ENCODE measurements at places on chromosomes 16 and 17.

- no peaks in the 10 kb centered on the region for H3K36me3 ChIP-seq
- H3K27me3 ChIP-seq = no peaks in the 10 kb centered on the region
- DNase-seq = no peak
- H3K4me3 ChIP-seq = no peak overlapping the region
Measured at GRCh38 chr17:42270170-42270535, 6.0 kb downstream of the STAT5B start.

DNA sequence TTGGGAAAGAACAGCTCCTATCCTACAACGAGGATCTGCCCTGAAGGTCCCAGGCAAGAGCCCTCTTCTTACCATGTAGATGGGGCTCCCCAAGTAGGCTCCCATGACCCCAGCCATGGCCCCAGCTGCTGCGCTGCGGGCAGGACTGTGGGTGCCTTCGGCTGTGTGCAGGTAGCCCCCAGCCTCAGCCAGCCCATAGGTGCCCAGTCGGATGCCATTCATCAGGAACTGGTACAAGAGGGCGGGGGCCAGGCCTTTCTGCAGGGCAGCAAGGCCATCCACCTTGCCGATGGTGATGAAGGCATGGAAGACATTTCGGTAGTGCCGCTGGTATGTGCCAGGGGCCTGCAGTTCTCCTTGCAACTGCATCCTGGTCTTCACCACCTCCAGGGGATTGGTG lies 839 bp downstream of the SLC25A35 start:
- no peaks in the 10 kb centered on the region for H3K27me3 ChIP-seq
- H3K27ac ChIP-seq = peak overlapping the region; percentile 86
- H3K36me3 ChIP-seq = peaks cover 3% of the 10 kb centered on the region
- H3K4me1 ChIP-seq = peaks cover 42% of the 10 kb centered on the region
- DNase-seq = no peak

DNA sequence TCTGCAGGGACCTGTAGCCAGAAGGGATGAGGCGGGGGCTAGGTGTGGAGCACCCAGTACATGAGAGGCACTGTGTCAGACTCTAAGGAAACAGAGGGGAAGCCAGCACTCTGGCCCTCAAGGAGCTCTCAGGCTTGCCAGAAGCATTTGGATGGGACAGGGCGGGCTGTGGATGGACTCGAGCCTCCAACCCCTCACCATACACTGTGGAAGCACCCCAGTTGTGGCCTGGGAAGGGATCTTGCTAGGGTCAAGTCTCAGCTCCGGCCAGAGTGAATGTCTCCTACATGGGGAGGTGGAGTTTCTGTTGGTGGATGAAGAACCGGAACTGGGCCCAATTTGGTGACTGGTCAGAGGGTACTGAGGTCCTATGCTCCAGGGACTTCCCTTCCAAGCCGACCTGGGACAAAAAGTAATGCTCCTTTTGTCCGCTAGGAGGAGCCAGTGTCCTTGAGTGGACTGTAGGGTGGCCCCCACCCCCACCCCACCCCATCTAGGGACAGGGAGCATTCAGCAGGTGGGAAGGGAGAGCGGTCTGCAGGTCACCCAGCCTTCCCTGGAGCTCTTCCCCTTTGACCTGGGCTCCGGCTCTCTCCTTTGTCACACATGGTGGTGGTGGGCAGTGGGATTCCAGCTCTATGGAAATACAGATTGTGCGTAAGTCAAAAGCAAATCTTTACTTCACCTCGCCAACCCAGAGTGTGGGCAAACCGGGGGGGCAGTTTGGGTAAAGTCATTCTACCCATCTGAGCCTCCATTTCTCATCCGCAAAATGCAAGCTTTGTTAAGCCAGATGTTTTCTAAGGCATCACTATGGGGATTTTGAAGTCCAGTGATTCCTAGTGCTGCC lies 20.4 kb upstream of the PHB1 start:
- peaks cover 26% of the 10 kb centered on the region for H3K27me3 ChIP-seq
- no peaks in the 10 kb centered on the region for H3K36me3 ChIP-seq
- peak overlapping the region; percentile 72 for H3K27ac ChIP-seq
- peak overlapping the region; percentile 1 for H3K4me3 ChIP-seq

DNA sequence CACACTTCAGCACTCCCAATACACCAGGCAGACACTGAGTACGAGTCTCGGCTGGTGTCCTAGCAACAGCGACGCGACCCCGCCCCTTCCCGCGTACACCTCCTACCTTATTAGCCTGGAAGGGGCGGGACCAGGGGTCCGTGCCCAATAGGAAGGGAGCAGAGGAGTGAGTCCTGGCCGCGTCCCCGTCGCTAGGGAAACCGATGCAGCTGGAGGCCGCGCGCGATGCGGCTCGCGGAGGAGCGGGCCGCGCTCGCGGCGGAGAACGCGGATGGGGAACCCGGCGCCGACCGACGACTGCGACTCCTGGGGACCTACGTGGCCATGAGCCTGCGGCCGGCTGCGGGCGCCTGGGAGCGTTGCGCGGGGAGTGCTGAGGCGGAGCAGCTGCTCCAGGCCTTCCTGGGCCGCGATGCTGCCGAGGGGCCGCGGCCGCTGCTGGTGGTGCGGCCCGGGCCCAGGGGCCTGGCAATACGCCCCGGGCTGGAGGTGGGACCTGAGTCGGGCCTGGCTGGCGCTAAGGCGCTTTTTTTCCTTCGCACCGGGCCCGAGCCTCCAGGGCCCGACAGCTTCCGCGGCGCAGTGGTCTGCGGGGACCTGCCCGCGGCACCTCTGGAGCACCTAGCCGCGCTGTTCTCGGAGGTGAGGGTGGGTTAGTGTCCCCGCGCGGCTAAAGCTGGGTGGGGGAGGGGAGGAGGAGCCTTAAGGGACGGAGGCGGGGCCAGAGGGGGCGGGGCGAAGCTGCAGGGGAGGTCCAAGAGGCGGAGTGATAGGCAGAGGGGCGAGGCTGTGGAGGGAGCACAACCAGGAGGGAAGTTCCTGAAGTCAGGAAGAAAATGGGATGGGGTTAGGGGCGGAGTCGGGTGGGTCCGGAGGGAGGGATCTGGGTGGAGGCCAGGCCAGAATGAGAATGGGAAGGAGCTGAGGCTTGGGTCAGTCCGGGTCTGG lies at the start of gene DNAH9:
Gene DNAH9 (plus strand): TSS at position 197 of the 948 bp plus-strand sequence. CDS start 29 bp downstream, at position 226.
- peak within 1 kb of the TSS; percentile 84 for H3K4me3 ChIP-seq
- DNase-seq = peak; percentile 92
- peaks cover 21% of the 10 kb centered on the region for H3K27me3 ChIP-seq
- no peaks in the 10 kb centered on the region for H3K36me3 ChIP-seq
- no peak within 1 kb of the TSS for H3K27ac ChIP-seq

GRCh38 chr16:31397701-31398100 lies 4.6 kb downstream of the ITGAD start:
- no peaks in the 10 kb centered on the region for H3K36me3 ChIP-seq
- no peaks in the 10 kb centered on the region for H3K27me3 ChIP-seq
- no peaks in the 10 kb centered on the region for H3K4me1 ChIP-seq
- peak overlapping the region; percentile 19 for H3K27ac ChIP-seq
- DNase-seq = no peak

DNA sequence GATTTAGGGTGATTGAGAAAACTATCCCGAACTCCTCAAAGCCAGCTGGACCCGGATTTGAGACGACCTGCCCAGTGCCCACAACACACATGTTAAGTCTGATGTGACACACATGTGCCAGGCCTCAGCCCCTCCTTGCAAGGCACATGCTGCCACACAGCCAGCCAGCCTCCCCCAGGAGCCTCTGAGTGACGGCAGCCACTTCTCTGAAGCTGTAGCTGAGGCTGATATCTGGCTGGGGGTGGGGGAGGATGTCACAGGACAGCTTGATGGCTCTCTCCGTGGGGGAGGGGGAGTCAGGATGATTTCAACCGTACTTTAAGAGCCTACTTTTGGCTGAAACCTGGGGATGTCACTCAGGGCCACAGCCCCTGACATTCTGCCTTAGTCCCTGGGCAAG lies 40.9 kb downstream of the SRCIN1 start:
- H3K27me3 ChIP-seq = peaks cover 86% of the 10 kb centered on the region
- H3K27ac ChIP-seq = no peak overlapping the region
- peaks cover 37% of the 10 kb centered on the region for H3K4me1 ChIP-seq
- no peak for DNase-seq

DNA sequence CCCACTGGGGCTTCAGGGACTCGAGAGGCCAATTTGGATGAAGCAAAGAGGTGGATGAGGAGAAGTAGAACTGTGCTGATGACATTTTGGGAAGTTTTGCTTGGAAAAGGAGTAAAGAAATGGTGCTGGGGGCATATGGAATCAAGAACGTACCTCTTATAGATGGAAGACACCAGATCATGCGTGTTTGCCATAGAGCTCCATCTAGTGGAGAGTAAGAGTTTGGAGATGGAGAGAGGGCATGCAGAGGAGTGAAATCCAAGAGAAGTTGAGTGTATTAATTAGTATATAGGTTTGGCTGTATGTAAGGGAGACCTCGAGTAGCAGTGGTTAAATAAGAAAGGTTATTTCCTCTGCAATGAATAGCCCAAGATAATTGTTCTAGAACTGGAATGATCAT lies 56.0 kb downstream of the SHISA6 start:
- H3K4me3 ChIP-seq = no peak overlapping the region
- peaks cover 7% of the 10 kb centered on the region for H3K27me3 ChIP-seq
- no peaks in the 10 kb centered on the region for H3K4me1 ChIP-seq
- no peak for DNase-seq
- no peaks in the 10 kb centered on the region for H3K36me3 ChIP-seq

DNA sequence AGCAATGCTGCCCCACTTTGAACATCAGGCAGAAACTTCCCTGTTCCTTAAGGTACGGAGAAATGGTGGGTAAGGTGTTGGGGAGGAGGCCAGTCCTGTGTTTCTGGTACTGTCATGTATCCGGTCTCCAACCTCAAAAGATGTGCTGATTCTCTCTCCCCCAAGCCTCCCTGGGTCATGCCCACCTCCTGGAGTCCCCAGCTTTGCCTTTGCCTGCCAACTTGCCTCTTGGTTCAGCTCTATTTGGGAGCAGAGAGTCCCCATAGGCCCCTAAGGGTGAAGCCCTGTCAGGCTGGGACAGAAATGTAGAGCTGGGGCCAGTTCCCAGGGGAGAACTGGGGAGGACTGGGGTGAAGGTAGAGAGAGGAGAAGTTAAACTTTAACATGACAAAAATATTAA lies 1.6 kb upstream of the TBX21 start:
- DNase-seq = no peak
- no peak overlapping the region for H3K4me3 ChIP-seq
- peaks cover 82% of the 10 kb centered on the region for H3K27me3 ChIP-seq
- H3K27ac ChIP-seq = no peak overlapping the region

DNA sequence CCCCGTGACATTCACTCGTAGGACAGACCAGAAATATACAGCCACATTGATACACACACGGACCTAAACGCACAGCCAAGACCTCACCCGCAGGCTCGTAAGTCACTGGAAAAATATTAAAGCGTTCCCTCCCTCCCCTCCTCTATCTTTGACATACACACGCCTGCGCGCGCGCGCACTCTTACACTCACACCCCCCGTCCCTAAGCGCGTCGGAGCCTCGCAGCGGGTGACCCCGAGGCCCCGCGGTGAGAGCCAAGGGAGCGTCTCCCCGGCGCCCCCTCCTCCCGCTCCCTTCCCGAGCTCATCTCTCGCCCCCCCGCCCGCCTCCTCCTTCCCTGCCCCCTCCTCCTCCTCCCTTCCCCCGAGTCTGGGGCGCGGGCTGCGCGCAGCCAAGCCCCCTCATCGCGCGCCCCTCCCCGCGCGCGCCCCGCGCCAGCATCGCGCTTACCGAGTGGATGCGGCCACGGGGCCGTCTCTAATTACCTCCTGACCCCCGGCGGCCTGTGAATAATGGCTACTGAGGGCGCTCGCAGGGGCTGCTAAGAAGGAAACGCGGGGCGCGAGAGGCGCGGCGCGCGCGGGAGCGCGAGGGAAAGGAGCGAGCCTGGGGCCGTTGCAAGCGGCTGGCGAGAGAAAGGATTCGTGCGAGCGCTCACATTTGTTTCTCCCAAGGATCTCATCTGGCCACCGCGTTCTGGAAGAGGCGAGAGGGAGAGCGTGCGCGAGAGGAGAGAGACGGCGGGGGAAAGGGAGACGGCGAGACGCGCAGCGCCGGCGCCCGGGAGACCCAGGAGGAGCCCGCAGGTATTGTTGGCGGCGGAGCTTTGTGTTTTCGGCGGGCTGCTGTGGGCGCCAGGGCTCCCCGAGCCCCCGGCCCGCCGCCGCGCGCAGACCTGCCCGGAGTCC lies 42.4 kb downstream of the RAI1 start:
- H3K27ac ChIP-seq = peak overlapping the region; percentile 91
- no peaks in the 10 kb centered on the region for H3K36me3 ChIP-seq
- peak overlapping the region; percentile 96 for H3K4me3 ChIP-seq
- peaks cover 71% of the 10 kb centered on the region for H3K4me1 ChIP-seq
- peak; percentile 43 for DNase-seq

DNA sequence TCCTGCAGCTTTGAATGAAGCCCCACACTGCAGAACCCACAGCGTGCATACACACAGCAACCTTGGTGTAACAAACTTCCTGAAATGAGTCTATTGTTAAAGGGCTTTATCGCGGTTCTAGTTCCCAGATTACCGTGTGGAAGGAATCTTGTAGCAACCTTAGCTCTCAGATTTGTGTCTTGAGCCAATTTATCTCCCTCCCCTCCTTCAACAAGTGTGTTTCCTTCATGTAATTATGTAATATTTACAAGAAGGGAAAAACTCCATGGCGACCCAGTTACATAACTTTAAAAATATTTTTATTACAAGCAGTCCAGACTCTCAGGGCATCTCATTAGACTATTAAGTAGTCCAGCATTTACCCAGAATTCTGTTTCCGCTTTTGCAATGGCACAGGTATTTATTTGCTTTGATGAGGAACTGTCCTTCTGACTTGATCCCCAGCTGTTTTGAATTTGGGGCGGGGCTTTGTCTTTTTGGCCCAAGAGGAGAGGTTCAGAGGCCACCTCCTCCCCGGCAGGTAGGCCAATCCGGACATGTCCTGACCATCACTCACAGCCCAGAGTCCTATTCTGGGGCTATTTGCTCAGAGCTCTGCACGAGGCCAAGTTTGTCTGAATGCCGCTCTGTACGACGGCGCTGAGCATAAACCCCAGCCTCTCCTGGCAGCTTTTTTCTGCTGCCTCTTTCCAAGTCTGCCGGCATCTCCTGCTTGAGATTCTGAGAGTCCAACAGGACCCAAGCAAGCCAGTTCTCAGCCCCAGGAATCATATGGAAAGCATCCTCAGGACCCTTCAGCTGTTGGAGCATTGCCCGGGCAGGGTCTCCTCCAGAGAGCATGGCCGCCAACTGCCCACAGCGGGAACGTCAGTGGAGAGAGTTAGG lies 35.6 kb downstream of the CLEC16A start:
- no peak overlapping the region for H3K4me3 ChIP-seq
- no peak for DNase-seq
- H3K27ac ChIP-seq = peak overlapping the region; percentile 96
- peaks cover 31% of the 10 kb centered on the region for H3K4me1 ChIP-seq

GRCh38 chr17:27928587-27928986 lies 35.4 kb upstream of the LYRM9 start:
- no peaks in the 10 kb centered on the region for H3K36me3 ChIP-seq
- no peak overlapping the region for H3K27ac ChIP-seq
- DNase-seq = no peak
- H3K4me1 ChIP-seq = no peaks in the 10 kb centered on the region

DNA sequence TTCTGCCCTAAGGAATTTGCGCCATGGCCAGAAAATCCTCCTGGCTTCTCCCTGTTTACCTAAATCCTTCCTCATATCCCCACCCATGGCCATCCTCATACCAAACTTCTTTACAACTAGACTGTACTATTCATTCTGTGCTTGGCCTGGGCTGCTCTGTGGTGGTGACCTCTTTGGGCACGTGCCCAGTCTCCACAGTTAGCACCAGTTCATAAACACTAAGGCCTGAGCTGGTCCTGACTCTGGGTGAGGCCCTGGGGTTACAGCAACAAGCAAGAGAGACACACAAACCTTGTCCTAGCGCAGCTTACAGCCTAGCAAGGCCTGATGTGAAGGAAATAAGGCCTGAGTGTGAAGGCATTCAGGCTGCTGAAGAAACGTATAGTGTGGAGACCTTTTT lies 3.1 kb upstream of the ATXN7L3 start:
- no peaks in the 10 kb centered on the region for H3K36me3 ChIP-seq
- no peaks in the 10 kb centered on the region for H3K27me3 ChIP-seq
- peak overlapping the region; percentile 71 for H3K4me3 ChIP-seq
